NCI-H2081 treated with DMSO at 0.1 percent for 48 hours (cell line): ENCODE measurements at places on chromosomes 6 and 20.

DNA sequence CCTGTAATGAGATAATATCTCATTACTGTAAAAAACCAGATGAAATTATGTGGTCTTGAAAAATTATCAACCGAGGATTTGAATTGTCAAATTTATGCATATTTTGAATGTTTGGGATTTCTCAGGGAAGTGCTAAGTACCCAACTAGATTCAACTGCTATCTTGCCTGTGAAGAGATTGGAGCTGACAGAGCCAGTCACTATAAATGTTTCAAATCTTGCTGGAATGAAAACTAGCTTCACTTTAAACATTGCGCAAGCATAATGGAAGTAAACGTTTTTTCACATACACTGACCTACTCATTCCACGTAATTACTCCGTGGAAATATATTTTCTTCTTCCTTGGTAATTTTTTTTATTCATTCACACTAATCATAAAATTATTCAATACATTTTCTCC, 46.7 kb downstream of the TMEM170B start:
- no peak for DNase-seq

- no peak for DNase-seq
Observed at GRCh38 chr6:135801755-135802465, 49.6 kb upstream of the PDE7B start.

- no peak for DNase-seq
Observed at GRCh38 chr6:53527249-53527765, 17.6 kb downstream of the GCLC start.

GRCh38 chr20:42123981-42124473, 505.9 kb upstream of the CHD6 start:
- DNase-seq, result no peak

GRCh38 chr6:2749969-2750600, 637 bp downstream of the MYLK4 start:
- DNase-seq, result no peak

DNA sequence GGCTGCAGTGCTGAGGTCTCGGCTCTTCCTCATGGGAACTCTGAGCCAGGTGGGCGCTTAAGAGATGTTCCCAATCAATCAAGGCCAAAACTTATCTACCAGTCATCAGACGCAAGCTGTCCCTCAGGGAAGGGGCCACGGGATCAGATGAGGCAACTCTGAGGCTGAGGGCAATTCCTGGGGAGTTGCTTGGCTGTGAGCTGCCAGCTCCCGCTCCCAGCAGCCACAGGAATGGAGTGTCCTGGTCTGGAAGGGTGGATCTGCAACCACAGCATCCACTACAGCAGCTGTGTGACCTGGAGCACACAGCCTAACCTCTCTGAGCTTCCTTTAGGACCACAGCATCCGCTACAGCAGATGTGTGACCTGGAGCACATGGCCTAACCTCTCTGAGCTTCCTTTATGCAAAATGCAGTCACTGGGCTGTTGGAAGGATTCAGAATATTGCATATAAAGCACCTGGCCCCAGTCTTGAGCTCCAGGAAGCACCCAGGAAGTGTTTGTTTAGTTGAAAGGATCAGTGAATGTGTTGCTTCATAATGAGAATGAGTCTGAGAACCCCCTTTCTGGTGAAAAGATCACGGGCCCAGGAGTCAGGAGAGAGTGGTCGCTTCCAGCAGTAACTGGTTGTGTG, 60.9 kb downstream of the TFAP2C start:
- DNase-seq, result no peak

- DNase-seq, result no peak
Observed at GRCh38 chr20:63655249-63655648, 2.0 kb upstream of the STMN3 start.

GRCh38 chr20:3572151-3572550, 91.0 kb downstream of the GFRA4 start:
- DNase-seq, result no peak

DNA sequence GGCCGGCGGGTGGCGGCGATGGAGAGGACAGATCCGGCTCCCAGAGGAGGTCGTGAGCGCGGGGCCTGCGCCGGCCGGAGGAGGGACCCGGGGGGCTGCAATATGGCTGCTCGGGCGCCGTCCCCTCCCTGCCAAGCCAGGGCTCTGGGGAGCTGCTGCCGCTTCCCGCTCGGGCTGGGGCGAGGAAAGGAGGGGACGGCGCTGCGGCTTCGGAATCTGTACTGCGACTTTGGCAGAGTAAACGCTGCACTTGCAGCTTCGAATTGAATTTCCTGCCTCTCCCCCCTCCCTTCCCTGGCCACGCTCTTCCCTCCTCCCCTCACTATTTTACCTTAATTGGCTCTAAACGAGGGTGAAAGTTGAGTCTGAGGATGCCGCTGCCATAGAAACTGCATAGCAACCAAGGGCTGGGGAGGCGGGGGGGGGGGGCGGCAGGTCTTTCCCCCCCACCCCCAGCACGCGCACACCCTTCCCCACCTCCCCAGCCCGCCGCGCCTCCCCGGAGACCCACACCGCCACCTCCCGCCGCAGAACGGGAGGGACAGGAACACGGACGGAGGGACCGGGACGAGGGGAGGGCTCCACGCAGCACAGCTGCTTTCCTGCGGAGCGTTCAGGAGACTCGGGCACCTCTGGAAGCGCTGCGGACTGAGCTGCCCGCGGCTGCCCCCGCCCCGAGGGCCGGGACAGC, 93.9 kb downstream of the RNASET2 start:
- no peak for DNase-seq

DNA sequence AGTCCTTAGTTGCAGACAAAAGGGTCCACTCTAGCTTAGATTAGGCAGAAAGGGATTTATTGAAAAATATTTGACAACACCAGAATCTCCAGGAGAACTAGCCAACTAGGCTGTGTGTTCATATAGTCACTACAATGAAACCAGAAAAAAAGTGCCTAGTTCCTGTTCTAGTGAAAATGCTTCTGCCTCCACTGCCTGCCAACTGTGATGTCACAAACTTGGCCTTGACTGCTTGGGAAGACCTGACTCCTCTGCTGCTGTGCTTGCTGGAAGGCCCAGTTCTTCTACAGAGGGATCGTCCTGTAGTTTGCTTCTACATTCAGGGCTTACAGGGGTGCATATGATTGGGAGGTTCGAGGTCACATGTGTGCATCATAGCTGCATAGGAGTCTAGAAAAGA, 40.3 kb upstream of the XRN2 start:
- DNase-seq, result no peak

DNA sequence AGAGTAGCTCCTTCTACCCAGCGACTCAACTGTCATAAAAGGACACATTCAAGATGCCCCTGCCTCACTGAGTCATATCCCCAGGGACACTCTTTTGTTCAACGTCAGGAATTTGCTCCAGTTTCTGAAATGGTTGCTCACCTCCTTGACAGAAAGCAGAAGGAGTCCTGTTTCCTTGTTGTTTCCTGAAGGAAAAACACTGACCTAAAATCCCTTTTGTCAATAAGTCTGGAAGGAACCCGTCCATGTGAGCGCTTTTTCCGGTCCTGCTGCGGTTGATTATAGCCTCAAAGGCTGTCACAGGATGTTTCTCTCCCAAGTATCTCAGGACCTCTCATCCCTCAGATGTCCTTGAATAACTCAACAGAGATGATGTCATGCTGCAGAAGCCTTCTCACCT, 113.6 kb upstream of the PLEKHG1 start:
- no peak for DNase-seq

DNA sequence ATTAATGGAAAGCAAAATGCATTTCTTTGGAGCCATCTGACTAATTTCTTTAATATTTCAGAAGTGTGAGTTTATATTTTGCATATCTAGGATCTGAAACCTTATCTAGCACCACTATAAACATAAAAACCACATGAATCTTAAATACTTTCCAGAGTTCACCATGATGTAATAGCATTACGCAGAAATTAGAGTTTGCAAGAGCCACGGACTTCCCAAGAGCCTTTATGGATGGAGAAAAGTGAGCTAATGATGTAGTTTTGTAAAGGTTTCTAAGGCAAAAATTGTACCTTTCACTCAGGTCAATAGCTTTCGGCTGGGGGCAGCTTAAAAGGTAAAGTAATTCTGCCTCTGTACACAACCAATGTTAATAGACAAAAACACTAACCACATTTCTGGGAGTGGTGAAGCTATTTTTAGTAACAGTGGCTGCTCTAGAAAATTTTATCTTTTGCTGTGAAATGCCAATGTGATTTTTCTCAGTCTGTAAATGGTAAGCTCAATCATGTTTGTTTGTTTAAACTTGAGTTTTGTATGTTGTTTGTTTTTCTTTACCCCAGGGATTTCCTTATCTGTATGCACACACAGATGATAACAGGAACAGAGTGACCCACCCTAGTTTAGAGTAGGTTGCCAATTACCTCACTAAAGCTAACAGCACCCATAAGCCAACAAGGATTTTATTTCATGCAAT, 80.5 kb downstream of the FILIP1 start:
- DNase-seq, result no peak

DNA sequence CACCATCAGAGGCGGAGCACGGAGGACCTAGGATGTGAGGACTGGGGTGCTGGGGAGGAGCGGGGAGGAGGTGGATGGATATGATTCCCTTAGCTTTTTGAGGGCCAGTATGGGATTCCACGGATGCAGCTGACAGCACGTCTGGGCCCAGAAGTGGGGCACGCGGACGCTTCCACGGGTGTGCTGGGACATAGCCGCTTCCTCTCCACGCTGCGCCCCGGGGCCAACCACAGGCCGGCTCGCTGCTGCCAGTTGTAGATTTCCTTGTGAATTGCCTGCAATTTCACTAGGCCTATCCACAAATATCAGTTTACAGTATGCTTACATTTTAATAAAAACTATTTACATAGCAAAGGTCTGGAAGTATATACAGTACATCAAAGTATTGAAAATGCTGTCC, 23.9 kb downstream of the PAX1 start:
- no peak for DNase-seq

DNA sequence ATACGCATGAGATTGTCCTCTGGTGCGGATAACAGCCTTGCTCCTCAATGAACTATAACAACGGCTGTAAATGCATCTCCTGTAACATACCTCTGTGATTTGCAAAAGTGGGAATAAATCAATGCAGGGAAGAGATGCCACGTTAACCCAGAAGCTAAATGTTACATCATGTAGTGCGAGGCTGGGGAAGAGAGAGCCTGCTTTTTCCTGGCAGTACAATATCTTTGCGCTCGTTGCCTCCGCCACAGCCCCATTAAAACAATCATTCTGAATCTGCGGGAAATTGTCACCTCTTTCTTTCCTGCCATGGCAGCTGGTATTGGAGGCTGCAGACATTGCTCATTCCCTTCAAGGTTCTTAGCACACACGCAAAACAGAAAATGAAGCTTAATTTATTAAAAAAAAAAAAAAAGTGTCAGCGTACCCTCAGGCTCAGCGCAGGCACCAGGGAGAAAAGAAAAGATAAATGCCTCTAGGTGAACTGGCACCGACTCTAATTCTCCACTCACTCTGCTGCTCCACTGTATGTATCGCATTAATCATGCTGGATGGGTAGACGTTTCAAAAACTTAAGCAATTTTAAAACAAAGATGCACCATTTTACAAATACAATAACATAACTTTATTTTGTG, 70.2 kb upstream of the TFB1M start:
- DNase-seq, result no peak

DNA sequence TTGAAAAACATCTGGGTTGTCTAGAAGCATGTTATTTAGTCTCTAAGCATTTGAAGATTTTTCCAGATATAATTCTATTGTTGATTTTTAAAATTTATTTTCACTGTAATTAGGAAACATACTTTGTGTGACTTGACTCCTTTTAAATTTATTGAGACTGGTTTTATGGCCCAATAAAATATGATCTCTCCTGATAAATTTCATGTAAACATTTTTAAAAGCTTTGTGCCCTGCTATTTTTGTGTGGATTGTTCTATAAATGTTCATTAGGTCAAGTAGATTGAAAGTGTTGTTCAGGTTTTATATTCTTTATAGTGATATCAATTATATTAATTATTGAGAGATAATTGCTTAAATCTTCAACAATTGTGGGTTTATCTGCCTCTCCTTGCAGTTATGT, 105.4 kb downstream of the RFX6 start:
- DNase-seq, result no peak

DNA sequence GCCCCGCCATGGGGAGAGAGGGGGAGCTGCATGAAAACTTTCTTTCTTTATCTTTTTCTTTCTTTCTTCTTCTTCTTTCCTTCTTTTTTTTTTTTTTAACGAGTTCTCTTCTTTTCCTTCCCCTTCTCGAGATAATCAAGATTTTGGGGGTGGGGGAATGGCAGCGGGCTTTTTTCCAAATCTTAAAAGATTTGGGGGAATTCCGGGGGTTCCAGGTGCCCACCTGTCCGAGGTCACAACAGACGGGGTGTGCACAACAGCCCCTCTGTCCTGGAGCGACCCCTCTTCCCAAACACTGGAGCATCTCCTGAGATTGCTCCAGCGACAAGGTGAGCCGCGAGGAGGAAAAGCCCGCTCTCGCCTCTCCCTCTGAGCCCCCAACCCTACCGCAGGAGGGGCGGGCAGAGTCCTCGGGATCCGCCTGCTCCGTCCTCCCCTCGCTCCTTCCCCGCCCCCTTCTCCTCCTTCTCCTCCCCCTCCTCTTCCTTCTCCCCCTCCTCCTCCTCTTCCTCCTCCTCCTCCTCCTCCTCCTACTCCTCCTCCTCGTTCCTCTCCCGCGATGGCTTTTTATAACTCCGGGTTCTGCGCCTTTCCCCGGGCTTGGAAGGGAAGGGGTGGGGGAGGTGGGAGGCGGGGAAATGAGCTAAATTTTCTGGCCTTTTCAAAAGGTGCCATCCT, 689 bp upstream of the KCNB1 start:
- DNase-seq, result no peak

- DNase-seq, result no peak
Observed at GRCh38 chr6:148351309-148351708, 8.7 kb downstream of the SASH1 start.

DNA sequence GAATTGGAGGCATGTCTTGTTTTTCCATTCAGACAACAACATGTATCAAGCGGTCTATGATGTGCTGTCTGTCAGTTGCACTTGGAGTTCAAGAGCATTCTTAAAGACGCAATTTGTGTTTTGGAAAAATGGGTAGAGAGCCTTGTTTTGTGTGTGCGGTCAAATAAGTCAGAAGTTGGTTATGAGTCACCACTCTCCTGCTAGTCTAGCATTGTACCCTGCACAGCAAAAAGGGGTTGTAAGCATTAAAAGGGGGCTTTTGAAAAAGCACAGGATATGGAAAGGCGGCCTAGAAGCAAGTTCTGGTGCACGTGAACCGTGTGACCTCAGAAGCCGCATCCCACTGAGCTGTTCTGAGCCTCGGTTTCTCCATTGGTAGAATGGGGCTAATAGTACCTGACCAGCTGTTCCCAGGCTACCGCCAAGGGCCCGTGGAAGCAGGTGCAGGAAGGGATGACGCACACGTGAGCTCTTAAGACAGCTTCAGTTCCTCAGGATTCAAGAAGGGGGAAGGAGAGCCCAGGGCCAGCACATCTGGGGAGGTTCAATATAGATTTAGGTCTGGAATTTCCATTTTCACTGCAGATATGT, 61.6 kb upstream of the SNX9 start:
- no peak for DNase-seq

DNA sequence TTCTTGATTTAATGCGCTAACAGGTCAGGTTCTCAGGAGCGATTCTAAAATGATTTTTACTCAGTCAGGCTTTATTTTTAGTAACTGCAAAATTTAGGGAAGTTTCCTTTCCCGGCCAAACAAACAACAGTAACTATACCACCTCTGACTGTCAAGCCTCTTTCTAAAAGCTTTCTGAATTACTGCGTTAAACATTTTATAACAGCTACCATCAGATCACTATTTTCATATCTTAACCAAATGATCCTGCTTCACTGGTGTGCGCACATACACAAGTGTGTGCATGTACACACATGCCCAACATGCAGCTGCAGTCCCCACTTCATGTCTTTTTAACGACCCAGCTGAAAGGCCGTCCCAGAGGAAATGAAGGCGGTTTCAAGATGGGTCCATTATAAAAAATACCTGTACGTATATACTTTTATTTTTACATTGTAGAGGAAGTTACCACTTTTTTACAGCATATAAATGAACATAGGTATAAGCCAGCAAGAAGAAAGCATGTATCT, 25.0 kb downstream of the TMEM242 start:
- DNase-seq, result no peak
